ENCODE measurements at places on chromosomes 1 and 21. TPM values are rescaled to one million over a fixed set of nuclear protein-coding genes. Genes with fewer than 3 reads are reported as not detected.

Gene C1orf146
- not detected for polyA plus RNA-seq

Gene SYTL1
- 85.3 TPM for polyA plus RNA-seq

Gene SH3BP5L
- 5.3 TPM for polyA plus RNA-seq

Gene SHISA4
- not detected for polyA plus RNA-seq

Gene AKNAD1
- not detected for polyA plus RNA-seq

Gene TACSTD2
- polyA plus RNA-seq = not detected

Gene NTMT2
- polyA plus RNA-seq = not detected

Gene IRF6
- polyA plus RNA-seq = 1.3 TPM

Gene RGSL1
- polyA plus RNA-seq = not detected

Gene PDC
- polyA plus RNA-seq = not detected

Gene LCE3D
- polyA plus RNA-seq = not detected

Gene C1orf115
- 5.5 TPM for polyA plus RNA-seq

Gene PKP1
- not detected for polyA plus RNA-seq

Gene OR2G6
- 0.19 TPM for polyA plus RNA-seq

Gene FAAP20
- polyA plus RNA-seq = 90.7 TPM

Gene C8B
- not detected for polyA plus RNA-seq

Gene ITPKB
- 34.3 TPM for polyA plus RNA-seq

Gene ANKRD65
- polyA plus RNA-seq = 0.17 TPM

Gene NR5A2
- not detected for polyA plus RNA-seq

Gene KDF1
- polyA plus RNA-seq = 1.6 TPM

Gene TNFRSF4
- not detected for polyA plus RNA-seq

Gene ERVH48-1
- polyA plus RNA-seq = not detected

Gene BNIPL
- 0.19 TPM for polyA plus RNA-seq

Gene TTLL7
- polyA plus RNA-seq = not detected

Data from naive B cell (primary cell).